ENCODE measurements at places on chromosomes 7 and 10.

DNA sequence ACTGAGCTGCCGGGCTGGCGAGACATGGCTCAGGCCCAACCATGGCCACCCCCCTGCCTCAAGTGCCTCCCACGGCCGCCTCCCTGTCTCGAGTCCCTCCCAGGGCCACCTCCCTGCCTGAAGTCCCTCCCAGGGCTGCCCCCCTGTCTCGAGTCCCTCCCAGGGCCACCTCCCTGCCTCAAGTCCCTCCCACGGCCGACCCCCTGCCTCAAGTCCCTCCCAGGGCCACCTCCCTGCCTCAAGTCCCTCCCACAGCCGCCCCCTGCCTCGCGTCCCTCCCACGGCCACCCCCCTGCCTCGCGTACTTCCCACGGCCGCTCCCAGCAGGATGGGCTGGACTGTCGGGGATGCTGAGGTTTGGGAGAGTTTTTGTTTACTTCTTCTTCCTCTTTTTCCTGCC lies 462.5 kb downstream of the PTPRN2 start:
- no peak for DNase-seq

DNA sequence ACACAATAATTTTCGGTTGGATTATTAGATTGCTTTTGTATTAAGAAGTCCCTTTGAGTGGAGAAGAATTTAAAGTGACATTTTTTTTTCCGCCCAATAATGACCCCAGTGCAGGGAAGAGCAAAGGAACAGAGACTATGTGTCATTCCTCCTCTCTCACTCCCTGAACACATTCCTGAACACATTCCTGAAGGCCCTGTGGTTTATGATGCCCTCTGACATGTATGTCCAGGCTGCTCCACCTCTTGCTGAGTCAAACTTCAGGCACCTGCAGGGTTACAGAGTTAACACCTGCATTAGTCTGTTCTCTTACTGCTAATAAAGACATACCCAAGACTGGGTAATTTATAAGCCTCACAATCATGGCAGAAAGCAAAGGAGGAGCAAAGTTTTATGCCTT lies 704.0 kb upstream of the LRRN3 start:
- DNase-seq: no peak

- no peak for DNase-seq
These were observed 100.5 kb downstream of the TACC2 start for GRCh38 chr10:122089311-122090017.

GRCh38 chr7:116468534-116468933 lies 31.0 kb upstream of the CAV2 start:
- DNase-seq: no peak

- DNase-seq: no peak
These were observed 17.3 kb downstream of the TPK1 start for GRCh38 chr7:144818511-144818910.

DNA sequence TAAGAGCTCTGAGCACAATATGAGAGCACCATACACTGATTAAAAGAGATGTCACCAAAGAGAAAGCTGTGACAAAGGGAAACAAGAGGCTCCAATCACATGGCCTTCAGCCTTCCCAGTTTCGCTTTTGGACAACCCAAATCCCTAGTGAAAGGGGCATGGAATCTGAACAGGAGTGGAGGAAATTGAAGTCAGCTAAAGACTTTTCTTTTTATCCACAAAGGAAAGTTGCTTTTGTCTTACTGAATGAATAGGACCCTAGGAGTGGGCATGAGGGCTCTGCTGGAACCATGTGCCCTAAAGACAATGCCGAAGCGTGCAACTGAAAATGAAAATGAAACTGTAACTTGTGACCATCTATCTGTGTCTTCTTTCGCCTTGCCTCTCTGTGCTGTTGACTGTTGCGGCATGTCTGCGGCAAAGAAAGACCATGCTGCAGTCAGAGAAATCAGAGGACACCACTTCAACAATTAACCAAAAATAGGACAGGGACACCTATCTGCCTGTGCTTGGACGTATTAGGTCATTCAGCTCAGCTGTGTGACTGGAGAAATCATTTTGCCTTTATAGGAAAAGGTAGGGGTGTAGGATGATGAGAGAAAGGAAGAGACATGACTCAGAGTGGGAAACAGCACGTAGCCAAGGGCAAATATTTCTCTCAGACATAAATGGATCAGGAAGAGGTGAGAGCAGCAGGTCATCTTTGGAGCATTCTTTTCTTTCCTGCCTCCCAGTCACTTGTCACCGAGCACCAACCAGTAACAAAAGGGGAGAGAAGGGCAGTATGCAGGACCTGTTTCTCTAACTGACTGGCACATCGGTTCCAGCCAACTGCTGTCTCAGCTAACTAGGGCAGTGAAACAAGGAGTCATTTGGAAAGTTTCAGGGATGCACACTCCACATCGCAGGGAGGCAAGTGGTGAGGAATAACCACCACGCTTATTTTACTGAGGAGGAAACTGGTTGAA lies 12.3 kb downstream of the CAV2 start:
- no peak for DNase-seq

DNA sequence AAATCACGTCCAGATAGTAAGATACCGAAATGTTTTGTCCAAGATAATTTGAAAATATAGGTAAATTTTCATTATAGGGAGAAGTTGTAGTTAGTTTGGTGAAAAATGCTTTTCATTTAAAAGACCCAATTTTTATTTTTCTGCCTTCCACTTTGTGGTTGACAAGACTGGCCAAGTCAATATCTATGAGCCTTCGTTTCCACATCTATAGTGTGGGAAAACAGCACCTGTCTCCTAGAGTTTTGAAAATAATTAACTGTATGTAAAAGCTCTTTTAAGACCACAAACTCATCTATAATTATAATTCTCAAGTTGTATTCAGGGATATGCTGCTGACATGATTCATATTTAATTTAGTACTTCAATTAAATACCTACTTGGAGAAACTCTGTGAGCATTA lies 102.8 kb downstream of the VWC2 start:
- no peak for DNase-seq

DNA sequence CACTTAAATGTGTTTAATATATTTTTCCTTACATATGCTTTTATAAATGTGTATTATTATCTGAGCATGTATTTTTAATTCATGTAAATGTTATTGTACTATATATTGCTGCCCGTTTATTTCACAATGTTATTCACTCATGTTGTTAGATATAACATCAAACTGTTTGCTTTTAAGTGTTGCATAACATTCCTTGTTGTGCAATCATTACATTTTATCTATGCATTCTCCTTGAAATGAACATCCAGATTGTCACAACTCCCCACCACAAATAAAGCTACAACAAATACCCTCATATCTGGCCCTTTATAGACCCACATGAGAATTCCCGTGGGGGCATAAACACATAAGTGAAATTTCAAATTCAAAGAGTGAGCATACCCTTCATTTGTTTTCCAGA lies 264.2 kb downstream of the HPSE2 start:
- DNase-seq: no peak

GRCh38 chr10:103277713-103278536 lies 987 bp downstream of the INA start:
- no peak for DNase-seq

- DNase-seq: no peak
These were observed 175.3 kb upstream of the RHEB start for GRCh38 chr7:151694828-151695580.

DNA sequence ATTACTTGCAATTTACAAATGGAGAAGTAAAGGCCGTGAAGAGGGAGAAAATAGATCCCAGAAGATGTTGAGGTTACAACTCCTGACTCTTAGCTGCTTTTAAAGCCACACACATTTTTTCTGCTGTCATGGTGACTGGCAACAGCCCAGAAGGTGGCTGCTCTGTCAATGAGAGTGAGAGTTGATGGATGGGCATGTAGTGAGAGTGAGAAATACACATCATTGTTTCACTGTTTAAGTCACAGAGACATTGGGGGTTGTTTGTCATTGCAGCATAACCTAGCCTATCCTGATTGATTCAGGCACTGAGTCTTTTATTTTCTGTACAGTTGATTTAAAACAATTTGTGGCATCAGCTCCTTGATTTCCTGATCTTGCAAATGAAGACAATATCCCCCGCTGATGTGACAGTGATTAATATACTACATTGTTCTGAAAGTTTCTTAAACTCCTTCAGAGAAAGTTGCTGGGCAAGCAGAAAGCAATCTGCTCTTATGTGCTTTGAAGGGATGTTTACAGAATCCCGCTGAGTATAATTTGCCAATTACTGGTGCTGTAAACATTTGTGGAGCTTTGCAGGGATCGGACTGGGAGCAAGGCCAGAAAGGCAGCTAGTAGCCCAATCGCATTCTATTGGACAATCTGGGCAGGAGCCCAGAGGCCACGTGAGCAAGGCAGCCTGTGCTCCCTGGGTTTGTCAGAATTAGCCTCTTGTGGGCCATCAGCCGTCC lies 229.6 kb downstream of the PRPF18 start:
- no peak for DNase-seq
